ENCODE measurements at places on chromosomes 1 and 21. TPM values are rescaled to one million over a fixed set of nuclear protein-coding genes. Genes with fewer than 3 reads are reported as not detected.

- DNase-seq: no peak
These were observed 244.6 kb upstream of the DMRTA2 start for GRCh38 chr1:50667710-50668356.

- no peak for DNase-seq
These were observed 407.0 kb downstream of the PTPRU start for GRCh38 chr1:29643281-29643680.

DNA sequence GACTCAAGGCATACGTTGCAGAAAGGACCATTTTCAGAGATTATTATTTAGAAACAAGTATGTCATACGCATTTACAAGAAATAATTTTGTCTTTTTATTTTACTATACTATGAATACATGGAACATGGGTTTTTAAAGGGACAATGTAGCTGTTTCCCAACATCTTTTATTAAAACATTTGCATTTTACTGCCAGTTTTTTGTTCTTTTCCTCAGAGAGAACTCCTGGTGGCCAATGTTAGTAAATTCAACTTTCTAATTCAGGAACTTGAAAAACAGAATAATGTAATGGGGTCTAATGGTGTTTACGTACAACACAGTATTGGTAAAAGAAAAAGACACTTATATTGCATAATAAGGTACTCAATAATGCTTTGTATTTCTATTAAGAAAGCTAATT is 14.9 kb downstream of the PRDM2 start:
- DNase-seq: no peak

GRCh38 chr1:17277511-17278159 is 28.7 kb downstream of the PADI3 start:
- no peak for DNase-seq

- DNase-seq: no peak
These were observed 261.8 kb downstream of the FOXD2 start for GRCh38 chr1:47699492-47700235.

Gene PLOD1
- total RNA-seq: 103 TPM

Data from G401 (cell line).